NCI-H2081 treated with DMSO at 0.1 percent for 48 hours (cell line): ENCODE measurements at places on chromosomes 13 and 19.

GRCh38 chr13:63838366-63839110 lies 2422.9 kb upstream of the PCDH20 start:
- DNase-seq = no peak

- DNase-seq = no peak
Measured at GRCh38 chr13:111845621-111846351, 221.2 kb upstream of the SOX1 start.

DNA sequence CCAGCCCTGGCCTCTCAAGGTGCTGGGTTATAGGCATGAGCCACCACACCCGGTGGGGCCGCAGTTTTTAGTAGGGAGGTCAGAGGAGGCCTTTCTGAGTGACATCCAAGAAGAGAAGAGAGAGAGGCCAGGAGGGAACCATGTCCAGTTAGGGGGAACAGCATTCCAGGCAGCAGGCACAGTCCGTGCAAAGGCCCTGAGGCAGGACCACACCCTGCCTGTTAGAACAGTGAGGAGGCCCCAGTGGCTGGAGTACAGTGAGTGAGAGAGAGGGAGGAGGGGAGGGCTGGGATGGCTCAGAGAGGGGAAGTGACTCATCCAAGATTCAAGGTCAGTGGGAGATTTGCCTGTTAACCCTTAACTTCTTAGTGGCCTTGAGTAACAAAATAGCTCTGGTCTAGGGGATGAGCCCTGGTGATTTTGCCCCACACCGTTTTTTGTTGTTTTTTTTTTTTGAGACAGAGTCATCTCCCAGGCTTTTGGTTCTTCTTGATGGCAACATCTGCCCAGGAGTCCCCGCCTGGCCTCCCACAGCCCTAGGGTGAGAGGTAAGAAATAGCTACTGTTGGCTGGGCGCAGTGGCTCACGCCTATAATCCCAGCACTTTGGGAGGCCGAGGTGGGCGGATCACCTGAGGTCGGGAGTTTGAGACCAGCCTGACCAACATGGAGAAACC lies 2.7 kb upstream of the PLIN3 start:
- DNase-seq = no peak

GRCh38 chr13:97307882-97308624 lies 85.9 kb downstream of the MBNL2 start:
- DNase-seq = no peak
